ENCODE measurements at places on chromosomes 2 and 18. TPM values are rescaled to one million over a fixed set of nuclear protein-coding genes. Genes with fewer than 3 reads are reported as not detected.

GLB1L gene
- total RNA-seq: 2.7 TPM

MOCOS gene
- 0.07 TPM for total RNA-seq

RSAD2 gene
- total RNA-seq: 8.1 TPM

SH3RF3 gene
- 1.4 TPM for total RNA-seq

DSEL gene
- total RNA-seq: 0.09 TPM

CPLX4 gene
- not detected for total RNA-seq

BUB1 gene
- total RNA-seq: 115 TPM

GPATCH11 gene
- total RNA-seq: 9.6 TPM

MARCHF7 gene
- 78.3 TPM for total RNA-seq

TRABD2A gene
- 42.2 TPM for total RNA-seq

SLC1A4 gene
- total RNA-seq: 15.7 TPM

All from activated CD4-positive, alpha-beta T cell treated with anti-CD3 and anti-CD28 coated beads for 36 hours (primary cell).